ENCODE measurements at places on chromosomes 1 and 21. TPM values are rescaled to one million over a fixed set of nuclear protein-coding genes. Genes with fewer than 3 reads are reported as not detected.

GRCh38 chr1:27772036-27772931, 735 bp upstream of the STX12 start:
- H3K36me3 ChIP-seq = no peaks in the 10 kb centered on the region
- H3K27ac ChIP-seq = peak overlapping the region; percentile 90
- no peaks in the 10 kb centered on the region for H3K27me3 ChIP-seq
- peak; percentile 50 for DNase-seq

GRCh38 chr1:205438213-205439158, 16.6 kb upstream of the LEMD1 start:
- no peak overlapping the region for H3K4me3 ChIP-seq
- no peaks in the 10 kb centered on the region for H3K4me1 ChIP-seq
- H3K27ac ChIP-seq = no peak overlapping the region
- DNase-seq = peak; percentile 77
- no peaks in the 10 kb centered on the region for H3K36me3 ChIP-seq

DNA sequence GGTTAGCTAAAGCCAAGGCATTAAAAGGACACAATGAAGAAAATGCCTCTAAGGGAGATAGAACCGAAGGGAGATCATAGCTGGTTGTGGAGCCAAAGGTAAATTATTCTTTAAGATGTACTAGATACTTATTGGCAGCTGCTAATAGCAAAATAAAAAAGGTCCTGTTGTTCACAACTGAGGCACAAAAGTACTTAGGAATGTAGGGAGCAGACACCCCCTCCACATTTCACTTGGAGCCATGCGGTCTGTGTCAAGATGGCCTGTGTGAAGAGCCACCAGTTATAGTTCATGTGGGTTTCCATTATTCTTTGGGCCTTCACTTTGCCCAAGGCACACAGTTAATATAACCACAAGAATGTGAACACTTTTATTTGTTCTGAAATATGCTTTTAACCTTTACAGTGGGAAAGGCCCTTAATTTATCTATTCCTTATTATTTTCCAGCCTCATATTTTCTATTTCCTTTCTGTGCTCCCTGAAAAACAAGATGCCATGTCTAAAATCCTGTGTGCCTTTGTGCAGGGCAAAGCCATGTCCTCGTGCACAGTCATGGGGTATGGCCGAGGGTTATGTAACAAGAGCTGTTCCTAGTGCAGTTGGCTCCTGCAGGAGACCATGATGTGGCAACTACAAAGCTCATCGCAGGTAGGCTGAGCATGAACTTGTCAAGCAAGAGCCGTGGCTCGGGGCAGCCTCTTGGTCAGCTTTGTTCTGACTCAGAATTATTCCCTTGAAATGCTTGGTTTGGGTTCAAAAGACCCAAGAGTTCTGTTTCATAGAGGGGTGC, 16.2 kb upstream of the WDR26 start:
- no peak for DNase-seq
- H3K4me1 ChIP-seq = peaks cover 11% of the 10 kb centered on the region
- H3K4me3 ChIP-seq = no peak overlapping the region
- H3K36me3 ChIP-seq = no peaks in the 10 kb centered on the region

DNA sequence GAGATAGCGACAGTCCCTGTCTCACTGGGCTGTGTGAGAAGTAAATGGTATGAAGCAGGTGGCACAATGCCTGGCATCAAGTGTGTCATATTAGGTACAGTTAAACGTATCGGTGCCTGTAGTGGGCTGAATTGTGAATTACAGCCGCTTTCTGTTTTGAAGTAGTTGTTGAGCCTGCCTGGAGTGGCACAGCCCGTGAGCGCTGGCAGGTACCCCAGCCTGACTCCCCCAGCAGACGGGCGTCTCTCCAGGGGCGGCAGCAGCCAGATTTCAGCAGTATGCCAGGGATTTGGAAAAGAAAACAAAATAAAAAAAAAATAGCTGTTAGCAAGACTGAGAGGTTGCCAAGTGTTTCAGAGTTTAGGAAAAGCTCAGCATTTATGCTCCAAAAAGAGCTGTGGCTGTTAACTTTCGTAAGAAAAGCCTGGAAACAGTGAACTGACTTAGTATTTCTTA, 26.6 kb upstream of the GPR153 start:
- no peaks in the 10 kb centered on the region for H3K4me1 ChIP-seq
- H3K27me3 ChIP-seq = no peaks in the 10 kb centered on the region
- H3K36me3 ChIP-seq = no peaks in the 10 kb centered on the region
- H3K4me3 ChIP-seq = no peak overlapping the region
- no peak overlapping the region for H3K27ac ChIP-seq

DNA sequence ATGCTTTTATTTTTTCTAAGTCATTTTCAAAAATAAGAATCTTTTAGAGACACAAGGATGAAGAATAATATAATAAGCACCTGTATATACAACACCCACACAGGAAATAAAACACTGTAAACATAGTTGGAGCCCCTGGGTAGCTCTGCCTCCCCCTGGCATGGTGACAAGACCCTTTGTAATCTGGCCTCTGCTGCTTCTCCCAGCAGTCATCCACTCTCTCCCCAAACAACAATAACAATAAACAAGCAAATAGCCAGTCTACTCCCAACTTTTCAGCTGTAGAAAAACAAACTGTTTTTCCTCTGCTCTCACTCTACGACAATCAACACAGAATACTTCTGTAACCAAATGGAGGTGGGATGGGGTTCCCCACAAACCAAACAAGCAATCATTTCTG, 110.1 kb downstream of the CSMD2 start:
- H3K27ac ChIP-seq = no peak overlapping the region
- H3K4me3 ChIP-seq = no peak overlapping the region
- H3K4me1 ChIP-seq = no peaks in the 10 kb centered on the region
- no peaks in the 10 kb centered on the region for H3K36me3 ChIP-seq
- H3K27me3 ChIP-seq = no peaks in the 10 kb centered on the region

- H3K27ac ChIP-seq = no peak overlapping the region
- no peak for DNase-seq
- H3K4me3 ChIP-seq = no peak overlapping the region
- H3K36me3 ChIP-seq = no peaks in the 10 kb centered on the region
- H3K27me3 ChIP-seq = no peaks in the 10 kb centered on the region
Observed at GRCh38 chr1:167567663-167568062, 14.1 kb upstream of the CREG1 start.

DNA sequence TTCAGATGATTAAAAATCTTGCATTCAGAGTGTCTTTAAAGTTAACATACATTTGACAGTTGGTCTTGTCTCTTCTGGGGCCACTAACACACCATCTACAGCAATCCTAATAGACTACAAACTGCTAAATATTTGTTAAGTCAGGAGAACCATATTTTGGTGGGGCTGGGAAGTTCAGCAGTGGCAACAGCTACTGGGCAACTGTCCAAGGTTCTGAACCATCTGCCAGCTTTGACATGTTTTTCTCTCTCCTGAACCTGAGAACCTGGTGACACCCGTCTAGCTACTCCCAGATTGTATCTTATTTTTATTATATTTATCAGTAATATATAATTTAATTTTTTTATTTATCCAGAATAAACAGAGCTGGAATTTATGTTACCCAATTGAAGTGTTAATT, 199.0 kb upstream of the DPYD start:
- no peaks in the 10 kb centered on the region for H3K36me3 ChIP-seq
- DNase-seq = peak; percentile 27
- no peak overlapping the region for H3K27ac ChIP-seq
- no peaks in the 10 kb centered on the region for H3K4me1 ChIP-seq

DNA sequence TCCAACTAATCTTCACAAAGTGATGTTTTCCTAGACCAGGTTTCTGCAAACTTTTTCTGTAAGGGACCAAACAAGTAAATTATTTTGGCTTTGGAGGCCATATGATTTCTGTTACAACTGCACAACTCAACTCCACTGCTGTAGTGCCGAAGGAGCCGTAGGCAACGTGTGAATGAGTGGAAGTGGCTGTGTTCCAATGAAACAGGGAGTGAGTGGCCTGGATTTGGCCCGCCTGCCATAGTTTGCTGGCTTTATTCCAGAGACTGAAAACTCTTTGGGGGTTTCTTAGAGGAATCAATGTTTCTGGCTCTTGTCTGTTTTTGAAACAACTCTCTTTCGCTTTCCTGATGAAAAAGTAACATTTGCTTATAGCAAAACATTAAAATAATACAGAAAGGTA, 12.6 kb upstream of the ACTL8 start:
- no peaks in the 10 kb centered on the region for H3K36me3 ChIP-seq
- DNase-seq = peak; percentile 69
- H3K27ac ChIP-seq = no peak overlapping the region
- no peak overlapping the region for H3K4me3 ChIP-seq

- H3K27me3 ChIP-seq = no peaks in the 10 kb centered on the region
- peaks cover 74% of the 10 kb centered on the region for H3K36me3 ChIP-seq
- H3K4me1 ChIP-seq = no peaks in the 10 kb centered on the region
- H3K4me3 ChIP-seq = no peak overlapping the region
Observed at GRCh38 chr1:38020396-38020795, 7.9 kb downstream of the UTP11 start.

DNA sequence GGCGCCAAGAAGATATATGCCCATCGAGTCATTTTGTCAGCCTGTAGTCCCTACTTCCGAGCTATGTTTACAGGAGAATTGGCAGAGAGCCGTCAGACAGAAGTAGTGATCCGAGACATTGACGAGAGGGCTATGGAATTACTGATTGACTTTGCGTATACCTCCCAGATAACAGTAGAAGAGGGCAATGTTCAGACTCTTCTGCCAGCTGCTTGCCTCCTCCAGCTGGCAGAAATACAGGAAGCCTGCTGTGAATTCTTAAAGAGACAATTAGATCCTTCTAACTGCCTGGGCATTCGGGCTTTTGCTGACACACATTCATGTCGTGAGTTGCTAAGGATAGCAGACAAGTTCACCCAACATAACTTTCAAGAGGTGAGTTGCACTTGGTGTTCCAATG, 19.1 kb downstream of the KLHL20 start:
- DNase-seq = no peak
- H3K4me1 ChIP-seq = no peaks in the 10 kb centered on the region
- H3K4me3 ChIP-seq = no peak overlapping the region
- H3K36me3 ChIP-seq = no peaks in the 10 kb centered on the region

- no peak for DNase-seq
- H3K27me3 ChIP-seq = no peaks in the 10 kb centered on the region
- peaks cover 6% of the 10 kb centered on the region for H3K36me3 ChIP-seq
- H3K27ac ChIP-seq = no peak overlapping the region
Observed at GRCh38 chr1:16256478-16256877, 19.5 kb upstream of the CPLANE2 start.

DNA sequence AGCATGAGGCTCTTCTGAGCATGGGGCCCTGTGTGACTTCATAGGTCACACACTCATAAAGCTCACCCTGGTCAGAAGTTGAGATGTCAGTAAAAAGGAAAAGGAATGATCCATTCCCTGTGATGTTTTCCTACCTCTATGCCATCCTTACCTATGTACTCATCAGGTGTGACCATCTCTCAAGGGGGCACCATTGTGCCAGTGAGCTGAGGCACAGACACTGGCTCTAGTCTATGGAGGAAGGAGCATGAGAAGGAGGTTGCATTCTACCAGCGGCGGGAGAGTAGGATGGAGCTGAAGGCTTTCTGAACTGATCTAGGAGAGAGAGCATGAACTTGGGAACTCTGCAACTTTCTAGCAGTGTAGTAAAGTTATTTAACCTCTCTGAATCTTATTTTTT, 65.8 kb upstream of the RGL1 start:
- no peaks in the 10 kb centered on the region for H3K27me3 ChIP-seq
- no peak overlapping the region for H3K4me3 ChIP-seq
- H3K4me1 ChIP-seq = peaks cover 27% of the 10 kb centered on the region
- H3K27ac ChIP-seq = no peak overlapping the region
- no peak for DNase-seq
- no peaks in the 10 kb centered on the region for H3K36me3 ChIP-seq

GRCh38 chr1:182003953-182004586, 57.4 kb downstream of the ZNF648 start:
- no peak overlapping the region for H3K4me3 ChIP-seq
- no peak for DNase-seq
- no peaks in the 10 kb centered on the region for H3K27me3 ChIP-seq
- no peaks in the 10 kb centered on the region for H3K36me3 ChIP-seq

DNA sequence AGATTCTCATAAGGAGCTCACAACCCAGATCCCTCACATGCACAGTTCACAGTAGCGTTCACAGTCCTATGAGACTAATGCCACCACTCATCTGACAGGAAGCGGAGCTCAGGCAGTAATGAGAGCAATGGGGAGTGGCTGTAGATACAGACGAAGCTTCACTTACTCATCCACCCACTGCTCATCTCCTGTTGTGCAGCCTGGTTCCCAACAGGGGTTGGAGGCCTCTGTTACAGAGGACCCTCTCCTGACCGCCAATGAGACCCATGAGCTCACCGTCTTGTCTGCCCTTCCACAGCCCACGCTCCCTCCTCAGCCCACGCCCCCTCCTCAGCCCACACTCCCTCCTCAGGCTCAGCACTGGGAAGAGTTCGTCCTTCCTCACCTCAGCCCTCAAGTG, 39.6 kb downstream of the RSPH1 start:
- H3K4me3 ChIP-seq = no peak overlapping the region
- H3K27ac ChIP-seq = no peak overlapping the region
- no peaks in the 10 kb centered on the region for H3K4me1 ChIP-seq
- DNase-seq = no peak
- no peaks in the 10 kb centered on the region for H3K27me3 ChIP-seq

DNA sequence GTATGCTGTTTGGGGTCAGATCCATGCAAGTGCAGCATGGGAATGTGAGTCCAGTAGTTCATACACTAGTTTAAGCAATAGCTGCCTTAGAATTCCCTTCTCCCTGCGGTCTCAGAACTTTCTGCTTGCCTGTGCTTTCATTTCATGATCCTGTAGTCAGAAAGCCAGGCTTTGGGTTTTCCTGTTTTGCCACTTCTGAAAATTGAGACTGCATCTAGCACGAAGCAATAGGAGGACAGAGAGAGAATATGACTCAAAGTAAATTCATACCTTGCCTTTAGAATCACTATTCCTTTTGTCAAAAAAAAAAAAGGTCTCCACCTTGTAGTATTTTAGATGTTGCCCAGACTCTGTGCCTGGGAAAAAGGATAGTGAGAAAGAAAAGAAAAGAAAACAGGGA, 161.2 kb upstream of the SNX7 start:
- H3K27ac ChIP-seq = no peak overlapping the region
- no peaks in the 10 kb centered on the region for H3K4me1 ChIP-seq
- no peaks in the 10 kb centered on the region for H3K27me3 ChIP-seq
- no peaks in the 10 kb centered on the region for H3K36me3 ChIP-seq
- DNase-seq = no peak

- no peak overlapping the region for H3K4me3 ChIP-seq
- H3K27me3 ChIP-seq = no peaks in the 10 kb centered on the region
Observed at GRCh38 chr1:169160845-169161495, 54.5 kb downstream of the ATP1B1 start.

DNA sequence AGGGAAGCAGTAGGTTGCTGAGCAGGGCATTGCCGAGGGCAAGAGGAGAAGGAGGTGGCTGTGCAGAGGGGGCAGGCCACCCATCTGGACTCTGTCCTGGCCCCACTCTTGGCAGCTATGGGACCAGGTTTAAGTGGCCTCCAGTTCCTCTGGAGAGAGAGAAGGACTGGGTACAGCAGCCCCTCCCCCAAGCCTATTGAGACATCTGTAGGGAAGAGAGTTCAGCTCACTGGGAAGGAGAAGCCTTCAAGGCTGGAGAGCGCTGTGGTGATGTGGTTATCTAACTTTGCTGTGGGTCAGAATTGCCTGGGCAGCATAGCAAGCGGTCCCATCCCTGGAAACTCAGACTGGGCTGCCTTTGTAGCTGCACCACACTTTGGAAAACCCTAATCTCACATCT, 93.9 kb downstream of the KCNJ15 start:
- no peaks in the 10 kb centered on the region for H3K27me3 ChIP-seq
- DNase-seq = no peak
- peaks cover 23% of the 10 kb centered on the region for H3K4me1 ChIP-seq

Gene THEM5
- not detected for total RNA-seq

Gene GBP5
- total RNA-seq = 0.43 TPM

Gene SNX7
- 49.1 TPM for total RNA-seq

Gene RCSD1
- total RNA-seq = not detected

All from GM23248 (cell line).